ENCODE measurements at places on chromosomes 6 and 20.

- no peak for DNase-seq
These were observed 22.3 kb upstream of the BCAS4 start for GRCh38 chr20:50772420-50773185.

DNA sequence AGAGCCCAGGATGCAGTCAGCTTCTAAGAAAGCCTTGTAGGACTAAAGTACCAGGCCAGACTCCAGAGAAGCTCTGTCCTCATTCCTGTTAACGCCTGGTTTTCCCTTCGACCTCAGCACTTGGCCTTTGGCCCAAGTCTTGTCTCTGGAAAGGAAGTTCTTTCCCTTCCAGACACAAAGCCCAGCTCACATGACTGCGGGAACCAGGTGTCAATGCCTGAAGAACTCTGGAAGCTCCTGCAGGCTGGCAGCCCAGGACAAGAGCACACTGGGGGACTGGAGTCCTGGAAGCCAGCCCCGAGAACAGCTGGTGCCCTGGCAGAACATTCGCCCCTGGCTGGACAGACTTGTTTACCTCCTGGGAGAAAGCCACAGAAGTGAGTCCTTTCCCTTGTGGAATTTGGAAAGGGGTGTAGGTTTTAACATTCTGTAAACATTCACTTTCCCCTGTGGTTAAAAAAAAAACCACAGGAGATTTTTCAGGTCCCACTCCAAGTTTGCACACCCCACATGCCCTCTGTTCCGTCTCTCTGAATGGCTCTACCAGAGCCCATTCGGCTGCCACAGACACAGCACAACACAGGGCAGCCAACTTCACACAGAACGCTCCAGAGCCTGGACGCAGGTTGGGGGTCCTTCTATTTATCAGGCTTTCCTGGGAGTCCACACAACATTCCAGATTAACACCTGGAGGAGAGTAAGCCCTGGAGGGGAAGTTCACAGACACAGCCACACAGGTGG is 18.1 kb downstream of the ACSS1 start:
- DNase-seq, result no peak

- no peak for DNase-seq
These were observed 58.7 kb upstream of the MTHFD1L start for GRCh38 chr6:150806790-150807189.

DNA sequence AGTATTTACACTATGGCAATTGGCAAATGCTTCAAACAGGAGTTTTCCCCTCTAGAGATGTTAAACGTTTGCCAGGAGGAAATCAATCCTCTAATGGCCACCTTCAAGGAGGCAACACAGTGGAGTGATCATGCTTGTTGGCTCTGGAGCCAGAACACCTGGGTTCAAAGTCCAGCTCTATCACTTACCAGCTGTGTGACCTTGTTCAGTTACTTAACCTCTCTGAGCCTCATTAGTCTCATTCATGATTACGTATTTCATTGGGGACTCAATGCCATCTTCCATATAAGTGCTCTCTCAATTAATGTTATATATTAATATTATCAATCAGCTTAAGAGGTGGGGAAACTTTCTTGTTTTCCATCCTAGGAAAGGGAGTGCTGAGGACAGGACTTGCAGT is 26.1 kb downstream of the SLC52A3 start:
- no peak for DNase-seq

- DNase-seq, result no peak
These were observed 63.3 kb downstream of the SASH1 start for GRCh38 chr6:148405894-148406293.

DNA sequence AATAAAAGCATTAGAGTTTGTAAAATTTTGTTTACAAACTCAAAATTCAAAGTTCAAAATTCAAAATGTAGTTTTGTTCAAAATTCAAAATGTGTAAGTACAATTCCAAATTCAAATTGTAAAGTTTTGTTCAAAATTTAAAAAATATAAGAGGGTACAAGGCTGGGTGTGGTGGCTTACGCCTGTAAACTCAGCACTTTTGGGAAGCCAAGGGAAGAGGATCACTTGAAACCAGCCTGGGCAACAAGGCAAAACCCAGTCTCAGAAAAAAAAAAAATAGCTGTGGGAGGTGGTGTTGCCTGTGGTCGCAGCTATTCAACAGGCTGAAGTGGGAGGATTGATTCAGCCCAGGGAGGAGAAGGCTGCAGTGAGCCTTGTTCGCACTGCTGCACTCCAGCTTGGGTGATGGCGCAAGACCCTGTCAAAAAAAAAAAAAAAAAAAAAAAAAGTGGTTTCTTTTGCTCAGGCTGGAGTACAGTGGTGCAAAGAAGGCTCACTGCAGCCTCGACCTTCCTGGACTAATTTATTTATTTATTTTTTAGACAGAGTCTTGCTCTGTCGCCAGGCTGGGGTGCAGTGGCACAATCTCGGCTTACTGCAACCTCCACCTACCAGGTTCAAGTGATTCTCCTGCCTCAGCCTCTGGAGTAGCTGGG is 5.4 kb upstream of the ZBTB12 start:
- DNase-seq, result no peak
